ENCODE measurements at places on chromosomes 1 and 21.

DNA sequence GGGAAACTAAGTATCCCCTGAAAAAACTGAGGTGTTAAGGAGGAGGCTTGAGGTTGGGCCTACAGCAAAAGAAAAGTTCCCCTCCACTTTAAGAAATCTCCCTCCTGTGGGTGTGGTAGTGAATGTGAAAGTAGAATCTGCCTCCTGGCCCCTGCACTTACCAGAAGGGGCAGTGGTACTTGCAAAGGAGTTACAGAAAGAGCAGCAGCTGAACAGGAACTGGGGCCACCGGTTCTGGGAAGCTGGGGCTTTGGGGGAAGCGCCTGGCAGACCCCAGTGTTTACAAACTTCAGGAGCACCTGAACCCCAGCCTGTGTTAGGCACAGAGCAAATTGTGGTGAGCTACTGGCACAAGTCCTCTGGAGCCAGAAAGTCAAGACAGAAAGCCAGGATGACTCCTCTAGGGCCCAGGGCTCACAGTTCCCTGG is 250.2 kb upstream of the FGGY start:
- no peak for DNase-seq

DNA sequence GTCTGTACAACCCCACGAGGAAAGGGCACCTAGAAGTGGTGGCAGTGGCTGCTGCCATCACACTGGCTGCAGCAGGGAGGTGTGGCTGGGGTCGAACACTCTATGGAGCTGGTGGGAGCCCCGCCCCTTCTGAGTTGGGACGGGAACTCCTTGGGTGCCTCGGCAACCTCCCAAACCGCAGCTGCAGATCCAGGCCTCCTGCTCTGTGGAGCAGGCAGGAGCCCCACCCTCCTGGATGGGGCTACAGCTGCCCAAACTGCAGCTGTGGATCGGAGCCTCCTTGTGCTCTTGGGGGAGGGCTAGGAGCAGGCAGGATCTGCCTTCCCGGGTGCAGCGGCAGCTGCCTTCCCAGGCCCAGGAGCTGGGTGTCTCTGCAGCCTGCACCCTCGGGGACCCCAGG is 38.9 kb upstream of the TARDBP start:
- DNase-seq = no peak

GRCh38 chr1:18142969-18143368 is 35.4 kb downstream of the IGSF21 start:
- no peak for DNase-seq

GRCh38 chr1:248239478-248239877 is 8.3 kb downstream of the OR2M4 start:
- no peak for DNase-seq

DNA sequence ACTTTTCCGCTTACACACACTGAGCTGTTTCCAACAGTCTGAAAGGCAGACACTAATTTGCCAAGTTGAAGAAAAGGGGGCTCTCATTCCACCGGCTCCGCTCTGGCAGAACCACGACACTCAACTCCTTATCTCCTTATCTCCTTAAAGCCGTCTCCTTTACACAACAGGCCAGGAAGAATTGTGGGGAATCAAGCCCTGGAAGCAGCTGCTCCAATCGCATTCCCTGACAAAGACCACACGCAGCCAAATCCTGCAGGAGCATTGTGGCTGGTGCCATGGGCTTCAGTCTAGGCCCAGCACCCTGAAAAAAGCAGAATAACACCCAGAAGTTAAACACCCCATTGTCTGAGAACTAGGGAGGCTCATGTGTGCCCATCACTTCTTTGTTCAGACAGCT is 24.1 kb downstream of the SUSD4 start:
- DNase-seq = no peak

DNA sequence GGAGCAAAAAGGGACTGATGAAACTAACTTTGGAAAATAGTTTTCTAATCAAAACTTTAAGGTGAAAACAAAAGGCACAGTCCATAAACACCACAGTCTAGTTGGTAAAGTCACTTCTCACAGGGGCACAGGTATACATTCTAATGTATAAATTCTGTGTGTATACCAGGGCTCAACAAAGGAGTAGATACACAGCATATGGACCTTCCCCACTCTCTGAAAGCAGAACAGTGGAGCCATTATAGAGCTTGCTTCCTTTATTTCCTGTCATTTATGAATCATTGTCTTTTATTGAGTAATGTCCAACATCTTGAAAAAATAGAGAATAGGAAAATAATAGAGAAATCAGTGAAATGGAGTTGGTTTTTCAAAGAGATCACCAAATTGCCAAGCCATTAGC is 746.5 kb upstream of the CHRM3 start:
- no peak for DNase-seq

DNA sequence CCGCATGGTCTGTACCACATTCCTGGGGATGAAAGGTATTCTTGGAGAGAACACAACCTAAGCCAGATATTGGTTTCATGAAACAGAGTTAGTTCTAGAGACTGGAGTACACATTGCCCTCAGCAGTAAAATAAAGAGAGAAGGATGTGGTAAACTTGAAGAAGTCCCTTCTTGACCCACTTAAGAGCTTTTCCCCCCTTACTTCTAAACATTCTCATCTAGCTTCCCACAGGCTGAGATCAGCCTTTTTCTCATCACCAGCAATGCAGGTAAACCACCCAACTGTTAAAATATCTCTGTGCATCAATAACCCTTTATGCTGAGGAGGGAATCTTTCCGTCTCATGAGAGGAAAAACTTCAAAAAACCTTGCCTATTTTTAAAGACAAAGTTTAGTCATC is 62.6 kb downstream of the SUSD4 start:
- no peak for DNase-seq

DNA sequence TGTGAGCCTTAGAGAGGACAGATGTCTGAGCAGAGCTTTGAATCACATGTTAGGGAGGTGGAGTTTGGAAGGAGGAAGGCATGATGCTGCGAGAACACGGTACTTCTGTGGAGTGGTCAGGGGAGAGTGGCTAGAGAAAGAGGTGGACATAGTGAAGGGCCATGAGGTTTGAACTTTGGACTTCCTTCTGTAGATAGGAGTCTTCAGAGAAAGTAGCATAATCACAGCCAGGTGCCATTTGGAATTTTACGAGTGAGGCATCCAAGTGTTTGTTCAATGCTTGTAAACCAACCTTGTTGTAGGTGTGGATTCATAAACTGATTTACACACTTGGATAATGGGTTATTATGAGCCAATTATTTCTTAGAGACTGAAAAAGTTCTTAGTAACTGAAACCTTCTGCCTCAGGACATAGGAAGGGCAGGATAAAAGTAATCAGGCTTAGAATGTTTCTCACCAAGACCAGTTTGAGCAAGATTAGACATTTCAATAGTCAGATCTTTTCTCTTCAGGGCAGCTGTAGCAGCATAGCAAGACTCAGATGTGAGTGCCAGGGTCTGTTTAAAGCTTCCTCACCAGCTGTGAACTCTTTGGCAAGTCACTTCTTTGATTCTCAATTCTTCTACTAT is 83.5 kb upstream of the HMCN1 start:
- no peak for DNase-seq

GRCh38 chr1:160981584-160982411 is 27.2 kb upstream of the ITLN2 start:
- peak; percentile 52 for DNase-seq

DNA sequence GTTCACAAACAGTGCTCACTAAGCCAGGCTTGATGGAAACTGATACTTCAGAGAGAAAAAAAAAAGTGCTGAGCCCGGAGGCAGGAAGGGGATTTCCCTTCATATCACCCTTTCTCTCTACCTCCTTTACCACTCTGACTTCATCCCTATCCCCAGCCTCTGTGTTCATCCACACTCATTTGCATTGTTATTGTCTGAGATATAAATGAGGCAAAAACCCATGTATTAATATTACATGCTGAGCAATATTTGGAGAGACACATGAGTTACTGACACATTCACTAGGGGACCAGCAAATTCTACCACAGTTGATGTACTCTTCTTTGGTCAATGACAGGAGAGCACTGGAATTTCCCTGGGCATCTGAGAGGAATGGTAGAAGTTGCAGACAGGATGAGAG is 175.8 kb downstream of the TNFSF18 start:
- DNase-seq = no peak

DNA sequence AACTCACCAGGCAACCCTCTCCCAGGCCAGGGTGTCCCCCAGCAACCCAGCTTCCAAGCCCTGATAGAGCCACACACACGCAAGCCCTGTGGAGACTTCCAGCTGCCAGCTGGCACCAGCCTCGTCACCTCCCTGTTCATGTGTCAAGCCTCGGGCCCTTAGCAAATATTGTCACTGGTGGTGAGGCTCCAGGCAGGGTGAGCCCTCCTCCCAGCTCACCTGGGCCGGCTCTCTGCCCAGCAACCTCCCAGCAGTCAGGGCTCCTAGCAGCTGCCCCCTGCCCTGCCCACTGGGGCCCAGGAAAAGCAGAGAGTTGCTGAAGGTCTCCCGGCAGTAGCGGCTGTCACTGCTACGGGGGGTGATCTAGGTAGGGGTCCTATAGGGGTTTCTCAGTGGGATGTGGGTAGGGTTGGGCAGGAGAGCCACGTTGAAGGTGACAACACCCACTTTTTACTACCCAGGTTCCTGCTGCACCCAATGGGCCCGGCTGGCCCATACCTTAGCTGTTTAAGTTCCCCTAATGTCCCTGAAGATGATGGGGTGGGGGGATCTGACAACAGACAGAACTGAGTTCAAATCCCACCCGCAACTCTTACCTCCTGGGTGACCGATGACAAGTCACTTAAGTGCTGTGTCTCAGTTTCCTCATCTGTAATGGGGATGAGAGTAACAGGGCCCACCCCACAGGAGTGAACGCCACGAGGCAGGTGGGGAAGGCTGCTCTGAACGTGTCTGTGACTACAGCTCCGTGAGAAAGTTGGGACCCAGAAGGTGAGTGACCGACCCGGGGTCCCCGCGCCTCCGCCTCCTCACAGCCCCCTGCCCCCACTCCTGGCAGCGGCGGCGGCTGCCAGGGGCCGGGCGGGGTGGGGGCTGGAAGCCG is 678 bp downstream of the TTC39A start:
- DNase-seq = no peak

DNA sequence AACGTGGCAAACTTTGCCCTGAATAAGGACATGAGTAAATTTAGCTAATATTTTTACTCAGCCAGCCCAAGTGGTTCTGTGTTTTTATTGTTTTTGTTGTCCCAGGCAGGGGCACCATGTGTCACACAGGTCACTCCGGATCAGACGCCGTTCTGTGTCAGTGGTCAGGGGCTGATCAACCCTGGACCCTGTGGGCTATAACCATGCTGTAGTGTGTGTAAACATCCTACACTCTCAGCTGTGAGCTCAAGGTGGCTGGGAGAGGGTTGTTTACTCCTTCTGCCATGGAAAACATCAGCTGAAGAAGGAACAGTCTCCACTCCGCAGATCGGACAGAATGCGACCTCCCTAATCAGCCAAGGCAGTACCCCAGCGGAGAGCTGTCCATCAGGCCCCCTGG is 26.5 kb upstream of the KCNQ4 start:
- no peak for DNase-seq

DNA sequence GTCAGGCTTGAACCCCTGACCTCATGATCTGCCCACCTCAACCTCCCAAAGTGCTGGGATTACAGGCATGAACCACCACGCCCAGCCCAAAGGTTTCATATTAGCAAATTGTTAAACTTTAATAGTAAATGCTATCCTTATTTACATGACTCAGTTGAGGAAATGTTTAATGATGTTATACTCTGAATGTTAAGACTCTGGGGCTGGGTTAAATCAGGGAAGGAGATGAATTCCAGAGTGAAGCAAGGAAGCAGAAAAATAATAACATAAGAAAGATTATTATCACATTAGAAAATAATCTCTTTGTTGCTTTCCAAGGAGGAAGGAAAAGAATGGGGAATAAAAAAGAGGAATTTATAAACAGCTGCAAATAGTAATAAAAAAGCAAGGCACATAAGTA is 105.3 kb downstream of the PTGS2 start:
- DNase-seq = no peak

DNA sequence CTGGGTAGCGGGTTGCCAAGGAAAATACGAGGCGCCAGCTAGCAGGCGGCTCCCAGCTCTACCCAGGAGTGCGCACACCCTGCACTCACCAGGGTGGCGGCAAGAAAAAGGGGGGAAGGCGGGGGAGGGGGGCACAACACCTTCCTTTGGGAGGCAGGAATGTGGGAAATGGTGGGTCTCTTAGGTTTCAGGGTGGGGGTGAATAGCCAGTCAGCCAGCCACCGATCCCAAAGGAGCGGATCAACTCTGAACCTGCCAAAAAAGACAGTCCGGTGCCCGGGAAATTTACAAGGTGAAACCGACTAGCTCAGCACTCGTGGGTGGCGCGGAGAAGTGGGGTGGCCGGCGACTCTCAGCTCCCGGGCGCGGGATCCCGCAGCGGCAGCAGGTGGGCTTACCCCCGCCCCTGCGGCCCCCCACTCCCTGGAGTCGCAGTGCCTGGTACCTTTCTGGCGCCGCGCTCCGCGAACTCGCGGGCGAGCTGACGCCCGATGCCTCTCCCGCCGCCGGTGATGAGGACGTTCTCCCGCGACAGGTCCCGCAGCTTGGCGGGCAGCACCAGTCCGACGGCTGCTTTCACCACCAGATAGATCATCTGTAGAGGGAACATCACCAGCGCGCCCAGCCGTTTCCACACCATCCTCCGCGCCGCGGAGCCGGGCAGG is 1.2 kb downstream of the DHRS3 start:
- peak; percentile 24 for DNase-seq

DNA sequence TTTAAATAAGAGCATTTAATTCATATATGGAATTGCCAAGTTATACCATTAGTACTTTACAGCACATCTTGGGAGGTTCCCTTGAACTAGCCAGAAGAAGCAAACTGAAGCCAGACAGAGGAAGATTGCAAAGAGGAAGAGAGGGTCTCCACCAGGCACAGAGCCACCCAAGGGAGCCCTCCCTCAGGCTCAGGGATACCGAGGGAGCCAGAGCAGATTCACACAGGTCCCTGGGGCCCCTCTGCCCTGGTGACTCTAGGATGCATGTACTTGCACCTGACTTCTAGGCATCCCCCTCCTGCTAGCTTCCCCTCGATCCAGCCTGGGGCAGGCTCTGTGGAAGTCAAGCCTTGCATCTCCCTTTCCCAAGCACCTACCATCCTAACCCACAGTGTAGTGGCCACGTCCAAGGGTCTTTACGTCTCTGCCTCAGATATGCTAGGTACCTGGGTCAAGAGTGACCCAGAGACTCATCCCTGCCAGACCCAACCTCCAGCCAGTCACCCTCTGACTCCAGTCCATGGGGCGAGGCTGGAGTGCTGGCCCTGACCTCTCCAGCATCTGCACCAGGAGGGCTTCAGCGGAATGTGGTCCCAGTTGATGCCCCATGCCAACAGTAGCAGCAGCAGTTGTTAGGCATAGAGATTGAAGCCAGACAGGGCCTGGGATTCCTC is 6.4 kb downstream of the IFNAR2 start:
- no peak for DNase-seq

GRCh38 chr1:60894130-60894529 is 188.2 kb upstream of the NFIA start:
- DNase-seq = no peak

DNA sequence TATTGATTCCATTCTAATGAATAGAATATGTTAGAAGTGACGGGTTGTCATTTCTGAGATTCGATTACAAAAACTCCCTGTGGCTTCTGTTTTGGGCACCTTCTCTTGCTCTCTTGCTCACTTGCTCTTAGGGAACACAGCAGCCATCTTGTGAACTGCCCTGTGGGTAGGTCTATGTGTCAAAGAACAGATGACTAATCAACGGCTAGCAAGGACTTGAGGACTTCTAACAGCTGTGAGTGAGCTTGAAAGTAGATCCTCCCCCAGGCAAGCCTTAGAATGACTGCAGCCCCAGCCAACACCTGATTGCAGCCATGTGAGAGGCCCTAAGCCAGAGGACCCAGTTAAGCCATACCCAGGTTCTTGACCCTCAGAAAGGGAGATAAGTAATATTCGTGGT is 49.3 kb downstream of the AZIN2 start:
- no peak for DNase-seq
